ENCODE measurements at places on chromosomes 16 and 17.
A peak's percentile ranks its signal among the peaks of the same experiment; 100 is the strongest.

DNA sequence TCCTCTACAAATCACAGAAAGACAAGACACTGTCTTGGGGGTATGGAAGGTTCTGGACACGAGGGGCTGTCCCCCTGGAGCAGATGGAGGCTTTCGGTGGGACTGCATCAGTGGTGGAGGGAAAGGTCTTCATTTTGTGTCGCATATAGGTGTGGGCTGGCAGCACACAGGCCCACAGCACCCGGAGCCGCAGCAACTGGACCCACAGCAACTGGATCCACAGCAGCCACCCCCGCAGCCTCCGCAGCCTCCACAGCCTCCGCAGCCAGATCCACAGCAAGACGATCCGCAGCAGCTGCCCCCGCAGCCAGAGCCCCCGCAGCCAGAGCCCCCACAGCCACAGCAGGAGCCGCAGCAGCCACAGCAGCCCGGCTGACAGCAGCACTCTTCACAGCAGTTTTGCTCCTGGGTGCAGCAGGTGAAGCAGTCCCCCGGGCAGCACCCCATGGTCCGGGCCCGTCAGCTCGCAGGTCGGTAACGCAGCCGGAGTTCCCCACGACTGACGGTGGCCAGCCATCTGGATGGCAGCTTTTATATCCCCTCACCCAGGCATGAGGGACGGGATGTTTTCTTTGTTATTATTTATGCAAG, at the start of gene KRTAP17-1:
Gene KRTAP17-1, minus strand, starts transcription at position 507 of the 591 bp plus-strand sequence. Its CDS starts 60 bp downstream, at position 447.
- no peak for DNase-seq

DNA sequence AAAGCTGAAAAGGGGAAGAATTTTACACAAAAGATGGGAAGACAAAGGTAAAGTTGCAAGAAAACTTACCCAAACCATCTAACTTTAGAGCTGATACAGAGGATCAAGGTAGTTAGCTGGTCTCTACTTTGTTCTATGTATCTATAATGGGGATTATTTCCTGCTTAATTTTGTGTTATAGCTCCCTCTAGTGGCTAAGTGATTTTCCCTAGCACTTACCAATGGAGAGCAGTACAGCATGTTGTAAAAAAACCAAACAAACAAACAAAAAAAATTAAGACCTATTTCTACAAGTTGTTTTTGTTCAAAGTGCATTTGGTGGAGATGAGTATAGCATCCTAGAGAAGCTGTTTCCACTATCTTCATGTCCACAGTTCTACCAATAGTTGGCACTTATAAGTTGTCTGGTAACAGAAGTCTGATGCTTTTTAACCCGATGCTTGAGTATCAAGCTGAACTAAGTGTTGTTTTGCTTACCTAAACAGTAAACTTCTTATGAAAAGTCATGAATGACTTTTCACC, 7.5 kb downstream of the SRSF1 start:
- no peak for DNase-seq

DNA sequence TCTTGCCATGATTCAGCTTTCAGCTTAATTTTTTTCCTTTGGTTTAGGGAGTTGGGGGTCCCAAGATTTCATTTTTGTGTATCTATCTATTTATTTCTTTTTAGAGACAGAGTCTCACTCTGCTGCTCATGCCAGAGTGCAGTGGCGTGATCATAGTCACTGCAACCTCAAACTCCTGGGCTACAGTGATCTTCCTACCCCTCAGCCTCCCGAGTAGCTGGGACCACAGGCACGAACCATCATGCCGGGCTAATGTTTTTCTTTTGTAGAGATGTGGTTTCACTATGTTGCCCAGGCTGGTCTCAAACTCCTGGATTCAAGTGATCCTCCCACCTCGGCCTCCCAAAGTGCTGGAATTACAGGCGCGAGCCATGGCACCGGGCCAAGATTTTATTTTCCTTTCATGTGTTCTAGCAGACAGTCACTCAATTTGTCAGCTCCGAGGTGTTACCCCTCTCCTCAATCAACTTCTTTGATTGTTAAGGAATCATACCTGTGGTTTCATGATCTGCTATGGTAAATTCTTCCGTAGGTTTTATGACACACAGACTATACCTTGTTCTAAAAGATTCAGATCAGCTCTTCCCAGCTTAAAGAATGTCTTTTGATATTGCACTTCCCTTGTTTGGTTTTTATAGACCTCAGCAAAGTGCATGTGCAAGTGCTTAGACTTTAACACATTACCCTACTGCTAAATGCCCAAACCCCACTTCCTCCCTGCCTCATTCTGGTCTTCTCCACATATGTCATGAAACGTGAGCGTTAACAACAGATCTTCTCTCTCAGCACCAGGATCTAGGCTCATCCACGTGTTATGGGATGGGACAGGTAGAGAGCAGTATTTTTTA, 13.0 kb downstream of the UNC45B start:
- no peak for DNase-seq

- peak; percentile 96 for DNase-seq
Measured at GRCh38 chr16:11079652-11080187, 135.4 kb downstream of the CLEC16A start.

- DNase-seq, result no peak
Measured at GRCh38 chr17:29911641-29912177, 18.3 kb downstream of the SSH2 start.
